Left ventricle myocardium superior (tissue), 1 donor: ENCODE measurements at places on chromosomes 5 and 9. TPM values are rescaled to one million over a fixed set of nuclear protein-coding genes. Genes with fewer than 3 reads are reported as not detected.

- no peak for DNase-seq
Observed at GRCh38 chr9:121844098-121844497, 192.7 kb downstream of the DAB2IP start.

DNA sequence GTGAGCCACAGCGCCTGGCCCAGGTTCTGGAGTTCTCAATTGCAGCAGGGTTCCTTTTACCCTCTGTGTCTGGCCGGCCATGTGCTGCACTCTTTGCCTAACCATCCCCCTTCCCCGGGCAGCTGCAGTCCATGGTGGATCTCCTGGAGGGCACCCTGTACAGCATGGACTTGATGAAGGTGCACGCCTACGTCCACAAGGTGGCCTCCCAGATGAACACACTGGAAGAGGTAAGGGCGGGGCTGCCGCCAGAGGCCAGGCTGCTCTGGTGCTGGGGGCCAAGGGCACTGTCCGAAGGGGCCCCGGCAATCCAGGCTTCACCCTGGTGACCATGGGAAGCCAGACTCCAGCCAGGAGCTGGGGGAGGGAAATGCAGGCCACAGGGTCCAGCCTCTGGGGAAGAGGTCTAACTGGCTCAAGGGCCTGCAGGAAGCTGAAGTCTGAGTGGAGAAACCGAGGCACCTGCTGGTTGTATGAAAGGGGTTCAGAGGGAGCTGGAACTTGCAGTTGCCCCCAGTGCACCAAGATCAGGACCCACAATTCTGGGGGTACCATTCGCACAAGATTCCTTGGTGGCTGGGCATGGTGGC lies 18.1 kb downstream of the OLFML2A start:
- no peak for DNase-seq

GRCh38 chr5:97412959-97413358 lies 229.9 kb upstream of the RIOK2 start:
- DNase-seq, result no peak

GRCh38 chr9:72982146-72982799 lies 29.4 kb upstream of the ALDH1A1 start:
- no peak for DNase-seq

DNA sequence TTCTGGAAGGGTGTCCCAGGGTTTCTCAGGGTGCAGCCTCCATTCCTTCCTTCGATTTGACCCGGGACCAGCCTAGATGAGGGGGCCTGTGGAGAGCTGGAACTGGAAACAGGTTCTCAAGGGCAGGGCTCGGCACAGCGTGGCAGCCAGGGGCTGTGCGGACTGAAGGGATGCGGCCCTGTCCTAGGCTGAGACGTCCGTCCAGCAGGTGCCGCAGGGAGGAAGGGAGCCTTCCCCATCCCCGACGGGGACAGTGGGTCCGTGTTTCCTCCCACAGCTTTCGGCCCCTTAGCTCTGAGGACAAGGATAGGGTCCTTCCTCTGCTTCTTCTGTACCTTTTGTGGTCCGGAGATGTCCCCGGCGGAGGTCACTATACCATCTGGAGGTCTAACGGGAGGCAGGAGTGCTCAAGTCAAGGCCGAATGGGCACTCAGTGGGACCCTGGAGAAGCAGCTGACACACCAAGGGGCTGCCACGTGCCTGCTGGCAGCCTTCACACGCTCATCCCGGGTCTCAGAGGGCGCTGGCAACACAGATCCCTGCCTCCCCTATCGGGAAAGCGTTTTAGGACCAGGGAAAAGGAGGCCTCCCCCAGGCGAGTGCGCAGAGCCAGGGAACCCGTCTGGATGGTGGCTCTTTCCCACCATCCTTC lies 49.9 kb downstream of the USP20 start:
- peak; percentile 58 for DNase-seq

DNA sequence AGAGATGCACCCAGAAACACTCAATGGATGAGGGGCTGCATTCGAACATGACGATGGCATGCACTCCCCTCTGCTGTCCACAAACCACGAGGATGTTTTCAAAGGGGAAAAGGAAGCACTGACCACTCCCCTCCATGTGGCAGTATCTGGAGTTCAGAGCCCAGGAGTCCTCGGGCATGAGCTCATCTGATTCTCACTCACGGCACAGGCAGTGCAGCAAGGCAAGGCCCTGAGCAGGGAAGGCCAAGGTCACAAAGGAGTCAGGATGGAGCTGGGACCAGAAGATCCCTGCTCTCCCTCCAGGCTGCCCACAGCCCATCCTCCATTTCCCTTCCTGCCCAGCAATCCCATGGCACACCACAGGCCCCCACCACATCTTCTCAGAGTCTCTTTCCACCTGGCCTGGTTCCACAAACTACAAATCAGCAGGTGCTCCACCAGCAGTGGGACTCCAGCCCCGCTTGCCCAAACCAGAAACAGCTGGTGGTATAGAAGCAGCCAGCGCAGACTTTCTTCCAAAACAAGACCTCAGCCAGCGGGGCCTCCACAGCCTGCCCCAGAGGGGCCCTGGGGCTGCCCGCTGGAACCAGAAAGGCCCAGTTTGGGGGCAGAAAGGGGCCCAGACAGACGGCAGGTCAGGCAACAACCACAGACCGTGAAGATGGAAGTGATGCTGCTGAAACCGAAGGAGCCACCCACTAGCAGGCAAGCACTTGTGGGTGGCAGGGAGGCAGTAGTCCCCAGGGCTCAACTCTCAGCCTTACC lies 12.2 kb downstream of the TNIP1 start:
- no peak for DNase-seq

GRCh38 chr5:168984135-168984675 lies 316.7 kb downstream of the SLIT3 start:
- no peak for DNase-seq

DNA sequence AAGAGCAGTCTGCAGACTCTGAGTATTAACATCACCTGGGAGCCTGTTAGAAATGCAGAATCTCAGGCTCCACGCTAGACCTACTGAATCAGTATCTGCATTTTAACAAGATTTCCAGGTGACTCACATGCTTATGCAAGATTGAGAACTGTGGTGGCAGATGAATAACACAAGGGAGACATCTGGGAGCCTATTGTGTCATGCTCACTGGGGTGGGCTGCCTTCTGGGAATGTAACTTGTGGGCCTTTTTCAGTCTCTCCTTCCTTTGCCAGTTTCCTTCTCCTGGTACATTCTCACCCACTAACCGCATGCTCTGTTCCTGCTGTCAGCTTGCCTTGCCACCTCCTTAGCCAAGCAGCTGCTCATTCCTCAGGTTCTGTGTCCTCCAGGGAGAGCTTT lies 176.6 kb upstream of the C9orf72 start:
- DNase-seq, result no peak

DNA sequence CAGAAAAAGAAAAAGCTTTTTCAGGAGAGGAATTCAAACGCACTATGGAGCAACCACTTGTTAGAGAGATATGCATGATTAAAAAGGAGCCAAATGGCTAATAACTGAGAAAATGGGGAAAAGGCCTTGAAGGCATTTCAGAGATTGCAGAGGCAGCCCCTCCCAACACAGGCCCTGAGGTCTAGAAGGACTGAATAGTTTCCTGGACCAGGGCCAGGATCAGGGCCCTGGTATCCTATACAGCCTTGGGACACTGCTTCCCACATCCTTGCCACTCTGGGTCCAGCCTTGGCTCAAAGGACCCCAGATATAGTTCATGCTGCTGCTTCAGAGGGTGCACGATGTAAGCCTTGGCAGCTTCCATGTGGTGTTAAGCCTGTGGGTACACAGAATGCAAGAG lies 20.7 kb upstream of the FEM1C start:
- DNase-seq, result no peak

DNA sequence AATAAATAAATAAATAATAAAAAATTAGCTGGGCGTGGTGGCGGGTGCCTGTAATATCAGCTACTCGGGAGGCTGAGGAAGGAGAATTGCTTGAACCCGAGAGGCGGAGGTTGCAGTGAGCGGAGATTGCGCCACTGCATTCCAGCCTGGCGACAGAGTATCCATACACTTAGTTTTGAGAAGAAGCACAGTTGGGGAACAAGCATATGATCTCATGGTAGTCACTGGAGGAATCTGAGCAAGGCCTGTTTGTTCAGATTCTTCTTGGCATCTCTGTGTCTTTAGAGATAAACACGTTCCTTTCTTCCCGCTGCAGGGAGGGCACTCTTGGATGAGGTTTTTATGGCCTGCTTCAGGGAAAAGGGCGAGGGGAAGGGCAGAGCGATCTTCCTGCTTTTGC lies 15.6 kb upstream of the DENND1A start:
- DNase-seq, result no peak

DNA sequence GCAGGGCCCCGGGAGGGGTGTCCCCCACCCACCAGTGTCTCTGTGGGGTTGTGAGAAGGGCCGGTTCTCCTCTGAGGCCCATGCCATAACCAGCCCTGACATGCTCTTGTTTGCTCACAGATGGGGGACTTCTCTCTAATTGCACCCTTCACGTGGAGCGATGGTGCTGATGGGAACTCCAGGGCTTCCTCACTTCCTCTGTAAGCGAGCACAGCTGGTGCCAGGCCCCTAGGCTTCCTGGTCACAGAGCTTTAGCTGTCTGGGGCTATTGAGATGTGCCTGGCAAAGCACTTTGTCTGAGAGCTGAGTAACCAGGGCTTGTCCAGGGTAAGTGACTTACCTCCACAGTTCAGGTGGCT lies 36.4 kb downstream of the PHF2 start:
- no peak for DNase-seq

DNA sequence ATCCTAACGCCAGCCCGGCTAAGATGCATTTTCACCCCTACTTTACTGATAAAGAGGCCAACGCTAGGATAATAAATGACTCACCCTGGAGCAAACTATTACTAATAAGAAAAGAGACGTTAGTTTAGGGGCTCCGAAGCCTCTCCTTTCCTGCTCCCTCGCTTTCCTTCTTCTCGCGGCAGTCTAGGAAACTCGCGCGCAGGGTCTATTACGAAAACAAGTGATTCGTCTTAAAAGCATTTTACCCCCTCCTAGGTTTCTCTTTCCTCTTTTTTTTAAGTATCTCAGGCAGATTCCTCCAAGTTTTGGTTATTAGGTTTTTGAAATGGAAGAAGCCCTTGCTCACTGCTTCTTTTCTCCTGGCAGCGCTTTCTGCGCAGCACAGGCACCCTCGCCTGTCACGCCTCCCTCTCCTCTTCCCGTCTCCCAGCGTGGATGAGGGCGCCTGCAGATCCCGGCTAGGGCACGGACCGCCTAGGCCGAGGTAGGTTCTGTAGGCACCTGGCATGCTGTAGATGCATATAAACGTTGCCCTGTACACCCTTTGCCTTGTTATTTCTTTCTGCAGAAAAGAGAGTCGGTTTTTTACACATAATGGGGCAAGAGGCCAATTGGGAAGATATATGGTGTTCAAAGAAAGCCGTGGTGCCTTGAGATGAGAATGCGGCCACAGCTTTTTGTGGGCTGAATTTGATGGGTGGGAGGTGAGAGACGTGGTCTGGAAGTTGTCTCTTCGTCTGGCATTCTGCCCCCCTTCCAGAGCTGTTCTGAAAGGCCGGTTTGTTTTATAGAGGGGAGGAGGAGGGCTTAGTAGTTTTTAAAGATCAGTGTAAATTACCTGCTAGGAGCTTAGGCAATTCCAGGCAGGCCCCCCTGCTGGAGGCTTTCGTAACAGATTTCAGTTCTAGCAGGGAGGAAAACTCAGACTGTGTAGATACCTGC lies 983 bp downstream of the GCNT1 start:
- peak; percentile 39 for DNase-seq

DNA sequence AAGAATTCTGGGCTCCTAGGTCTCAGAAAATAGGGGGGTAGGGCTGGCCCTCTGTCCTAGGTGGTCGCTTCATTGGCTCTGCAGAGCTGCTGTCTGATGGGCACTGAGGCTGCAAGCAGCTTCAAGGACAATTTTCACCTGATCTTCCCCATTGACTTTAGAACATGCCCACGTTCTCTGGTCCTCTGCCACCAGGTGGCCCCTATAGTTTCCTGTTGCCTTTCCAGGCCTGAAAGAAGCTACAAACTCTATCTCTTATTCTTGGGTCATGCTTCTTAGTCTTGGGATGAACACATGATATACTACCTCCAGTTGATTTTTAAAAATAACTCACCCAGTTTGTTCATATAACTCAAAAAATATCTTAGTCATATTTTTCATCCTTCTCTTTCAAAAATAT lies 26.3 kb downstream of the SPZ1 start:
- no peak for DNase-seq

DNA sequence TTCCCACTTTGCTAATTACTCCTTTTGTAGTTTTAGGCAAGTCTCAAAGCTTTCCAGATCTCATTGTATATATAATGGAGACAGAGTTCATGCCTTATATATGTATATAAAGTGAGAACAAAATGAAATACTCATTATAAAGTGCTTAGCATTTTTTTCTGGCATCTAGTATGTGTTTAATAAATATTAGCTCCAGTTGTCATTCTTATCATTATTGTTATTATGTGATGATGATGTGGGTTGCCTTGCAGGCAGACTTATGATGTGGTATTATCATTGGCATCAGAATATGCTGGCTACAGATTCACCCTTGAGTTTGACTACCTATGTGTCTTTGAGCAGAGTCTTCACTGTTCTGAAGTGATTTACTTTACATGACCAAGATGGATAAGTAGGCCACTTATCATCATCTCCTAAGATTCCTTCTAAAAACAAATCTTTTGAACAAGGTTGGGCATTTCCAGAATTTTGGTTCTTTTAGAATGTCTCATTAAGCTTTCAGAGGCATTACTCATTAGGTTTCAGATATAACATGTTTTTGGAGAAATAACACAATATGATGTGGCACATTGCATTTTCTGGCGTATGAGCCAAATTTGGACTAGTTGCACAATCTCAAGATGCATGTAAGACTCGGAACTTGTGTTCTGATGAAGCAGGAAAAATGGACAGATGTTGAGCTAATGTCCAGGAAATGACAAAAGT lies 145.6 kb upstream of the TNC start:
- DNase-seq, result no peak

GRCh38 chr5:5348135-5348534 lies 74.3 kb upstream of the ICE1 start:
- no peak for DNase-seq

DNA sequence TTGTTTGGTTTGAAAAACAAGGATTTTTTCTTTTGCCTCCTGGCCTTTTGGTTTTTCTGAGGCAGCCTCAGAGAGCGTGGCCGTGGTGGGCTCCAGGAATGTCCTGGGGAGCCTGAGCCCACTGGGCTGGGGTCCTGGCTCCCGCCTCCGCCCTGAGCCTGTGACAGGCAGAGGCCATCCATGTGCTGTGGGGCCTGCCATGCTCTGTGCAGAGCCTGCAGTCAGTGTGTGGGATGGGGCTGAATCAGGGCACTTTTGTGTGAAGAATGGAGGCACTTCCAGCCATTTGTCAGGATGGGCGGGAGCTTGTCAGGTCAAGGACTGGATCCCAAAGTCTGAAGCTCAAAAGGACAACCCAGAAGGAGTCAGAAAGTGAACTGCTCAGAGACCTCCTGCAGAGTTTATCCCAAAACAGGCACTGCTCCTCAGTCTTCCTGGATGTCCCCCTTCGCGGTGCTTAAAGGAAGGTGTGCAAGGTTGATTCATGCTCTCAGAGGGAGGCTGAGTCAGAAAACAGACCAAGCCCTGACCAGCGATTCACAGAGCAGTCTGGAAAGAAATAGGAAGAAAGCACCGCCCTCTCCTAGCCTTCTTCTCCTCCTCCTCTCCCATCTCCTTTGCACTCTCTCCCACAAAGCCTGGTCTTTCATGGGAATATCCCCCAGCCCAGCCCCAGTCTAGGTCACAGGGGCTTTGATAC lies 53.2 kb downstream of the MVB12B start:
- no peak for DNase-seq

ZFP37 gene
- total RNA-seq, result 0.82 TPM

GDA gene
- total RNA-seq, result 2.0 TPM

EFNA5 gene
- total RNA-seq, result 36.4 TPM

SPINK7 gene
- not detected for total RNA-seq

KDM4C gene
- total RNA-seq, result 14.2 TPM

NUTM2G gene
- not detected for total RNA-seq

GCNT1 gene
- 3.5 TPM for total RNA-seq

LCN1 gene
- not detected for total RNA-seq

ABLIM3 gene
- total RNA-seq, result 130 TPM
